ENCODE measurements at places on chromosomes 12 and 14. TPM values are rescaled to one million over a fixed set of nuclear protein-coding genes. Genes with fewer than 3 reads are reported as not detected.

GRCh38 chr14:50471838-50472465, 60.4 kb downstream of the MAP4K5 start:
- no peak for DNase-seq

- peak; percentile 96 for DNase-seq
Measured at GRCh38 chr12:121858662-121859572, at the start of gene HPD. Gene HPD (minus strand): TSS chr12:121858859. CDS start chr12:121858823, 36 bp downstream.

- no peak for DNase-seq
Measured at GRCh38 chr14:31138301-31138700, 69.3 kb downstream of the HECTD1 start.

DNA sequence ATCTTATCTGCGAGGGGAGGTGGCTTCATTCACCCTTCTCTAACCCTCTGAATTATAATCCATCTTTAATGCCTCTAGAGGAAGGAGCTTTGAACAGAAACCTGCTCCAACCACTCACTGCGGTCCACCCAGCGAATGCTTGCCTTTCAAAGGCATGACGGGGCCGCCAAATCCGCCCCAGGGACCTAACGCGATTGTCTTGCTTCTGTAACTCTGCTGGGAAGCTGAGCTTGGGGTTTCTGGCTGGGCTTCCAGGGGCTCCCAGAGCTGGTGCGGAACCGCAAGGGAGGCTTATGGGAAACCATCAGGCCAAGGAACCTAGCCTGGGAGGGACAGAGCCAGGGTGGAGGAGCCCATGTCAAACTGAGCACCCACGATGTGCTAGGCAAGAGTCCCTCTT, 231.2 kb upstream of the LHX5 start:
- no peak for DNase-seq

DNA sequence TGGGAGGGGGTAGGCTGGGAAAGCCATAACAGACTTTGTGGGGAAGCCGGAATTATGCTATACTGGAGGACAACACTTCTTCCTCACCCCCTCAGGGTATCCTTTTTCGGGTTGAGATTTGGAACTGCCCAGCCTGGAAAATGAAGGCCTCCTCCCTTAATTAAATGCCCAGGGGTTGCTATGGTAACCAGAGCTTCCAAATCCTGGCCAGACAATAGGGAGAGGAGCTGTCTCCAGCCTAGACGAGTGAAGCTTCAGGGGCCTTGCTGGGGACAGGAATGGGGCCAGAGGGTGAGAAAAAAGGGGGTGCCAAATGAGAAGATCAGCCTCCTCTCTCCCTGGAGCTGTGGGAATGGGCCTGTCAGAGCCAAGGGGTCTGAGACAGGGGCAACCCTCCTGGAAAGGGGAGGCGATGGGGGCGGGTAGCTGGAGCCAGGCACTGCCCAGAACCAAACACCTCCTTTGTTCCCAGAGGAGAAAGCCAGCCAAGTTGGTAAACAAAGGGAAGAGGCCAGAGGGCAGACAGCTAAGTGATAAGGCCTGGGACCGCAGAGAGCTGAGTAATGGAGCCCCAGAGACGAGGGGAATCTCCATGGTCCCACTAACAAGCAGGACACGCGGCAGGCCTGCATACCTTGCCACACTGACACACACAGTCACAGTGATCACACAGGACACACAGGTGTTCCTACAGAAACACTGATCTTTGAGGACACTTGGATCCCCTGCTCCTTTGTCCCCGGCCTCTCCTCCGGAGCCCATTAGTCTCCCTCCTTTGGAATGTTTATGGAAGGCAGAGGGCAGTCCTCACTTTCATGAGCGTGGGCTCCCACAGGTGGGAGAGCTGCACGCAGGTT, 17.9 kb upstream of the RND1 start:
- DNase-seq = no peak

- peak; percentile 76 for DNase-seq
Measured at GRCh38 chr12:126936181-126936851, 1330.7 kb upstream of the TMEM132C start.

- DNase-seq = no peak
Measured at GRCh38 chr12:32457251-32458025, 58.1 kb downstream of the FGD4 start.

DNA sequence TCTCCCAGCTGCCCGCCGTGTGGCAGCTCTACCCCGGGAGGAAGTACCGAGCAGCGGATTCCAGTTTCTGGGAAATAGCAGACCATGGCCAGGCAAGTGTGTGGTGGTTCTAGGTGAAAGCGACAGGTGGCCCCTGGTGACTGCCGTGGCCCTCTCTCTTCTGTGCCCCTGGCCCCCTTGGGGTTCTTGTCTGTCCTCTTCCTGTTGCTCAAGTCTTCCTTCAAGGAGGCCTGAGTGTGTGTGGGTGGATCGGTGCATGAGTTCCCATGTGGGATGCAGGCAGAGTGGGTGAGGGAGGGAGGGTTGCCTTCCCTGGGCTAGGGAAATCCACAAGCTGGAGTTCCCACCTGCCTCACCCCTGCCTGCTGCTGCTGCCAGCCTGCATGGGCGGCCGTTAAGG, 4.6 kb downstream of the TCL1B start:
- DNase-seq = no peak

The FGF23 gene
- total RNA-seq = 0.24 TPM

DNA sequence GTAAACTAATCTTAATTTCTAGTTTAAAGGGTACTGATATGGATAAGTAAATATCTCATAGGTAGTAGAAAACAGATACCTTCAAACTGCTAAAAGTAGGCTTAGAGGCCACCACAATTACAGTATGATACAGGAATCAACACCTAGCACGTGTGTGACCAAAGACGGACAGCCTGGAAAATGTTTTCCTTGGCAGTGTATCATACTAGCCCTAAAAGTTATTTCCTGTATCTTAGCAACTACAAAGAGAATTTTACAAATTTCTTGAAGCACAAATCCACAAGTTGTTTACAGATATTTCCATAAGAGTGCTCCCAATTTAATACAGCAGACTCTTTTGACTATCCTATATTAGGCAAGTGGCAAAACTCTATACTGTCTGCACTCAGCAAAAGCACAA, 106.0 kb downstream of the ITPR2 start:
- DNase-seq = no peak

DNA sequence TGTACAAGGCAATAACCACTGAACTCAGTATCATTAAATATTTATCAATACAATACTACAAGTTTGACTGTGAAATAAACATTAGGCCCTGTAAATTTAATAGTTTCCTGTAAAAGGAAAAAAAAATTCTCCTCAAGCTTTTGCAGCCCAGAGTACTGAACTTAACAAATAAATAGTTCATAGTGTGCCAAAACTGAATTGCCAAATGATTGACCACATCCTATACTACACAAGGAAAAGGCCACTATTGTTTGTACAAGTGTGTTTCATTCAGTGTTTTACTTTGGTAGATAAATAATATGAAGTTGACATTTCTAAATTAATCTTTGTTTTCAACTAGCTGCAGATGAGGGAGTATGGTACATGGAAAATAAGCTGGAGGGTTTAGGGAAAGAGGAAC, 379.6 kb downstream of the FLRT2 start:
- DNase-seq = no peak

GRCh38 chr12:50556273-50556672, 51.5 kb downstream of the DIP2B start:
- no peak for DNase-seq

- no peak for DNase-seq
Measured at GRCh38 chr12:1579651-1580435, 14.5 kb downstream of the FBXL14 start.

- no peak for DNase-seq
Measured at GRCh38 chr14:61545726-61546455, 149.4 kb upstream of the HIF1A start.

DNA sequence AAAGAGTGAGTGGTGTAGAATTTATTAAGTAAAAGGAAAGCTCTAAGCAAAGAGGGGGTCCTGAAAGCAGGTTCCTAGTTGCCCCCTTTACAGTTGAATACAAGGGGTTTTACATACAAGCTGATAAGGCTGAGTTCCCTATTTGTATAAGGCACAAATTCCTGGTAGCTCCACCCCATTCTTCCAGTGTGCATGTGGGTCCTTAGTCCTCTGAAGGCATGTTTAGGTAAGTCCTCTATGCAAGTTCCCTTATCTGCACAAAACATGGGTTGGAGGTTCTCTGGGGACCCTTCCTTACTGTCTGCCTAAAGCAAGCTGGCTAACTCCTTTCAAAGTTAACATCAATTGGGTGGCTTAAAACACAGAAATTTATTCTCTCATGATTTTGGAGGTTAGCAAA, 2.9 kb upstream of the FAR2 start:
- no peak for DNase-seq

DNA sequence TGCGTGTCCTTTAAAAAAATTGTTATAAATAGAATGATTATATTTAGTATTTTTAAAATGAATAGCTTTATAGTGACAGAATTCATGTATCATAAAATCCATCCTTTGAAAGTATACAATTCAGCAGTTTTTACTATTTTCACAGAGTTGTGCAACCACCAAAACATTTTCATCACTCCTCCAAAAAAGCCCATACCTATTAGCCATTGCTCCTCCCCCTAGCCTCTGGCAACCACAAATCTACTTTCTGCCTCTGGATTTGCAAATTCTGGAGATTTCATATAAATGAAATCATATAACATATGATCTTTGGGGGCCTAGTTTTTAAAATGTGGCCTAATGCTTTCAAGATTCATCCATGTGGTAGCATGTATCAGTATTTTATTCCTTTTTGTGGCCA, 117.9 kb upstream of the MED13L start:
- no peak for DNase-seq

GRCh38 chr12:12349711-12350665, at the start of gene MANSC1:
Gene MANSC1 (minus strand): TSS chr12:12350242. CDS start chr12:12343314, 6,928 bp downstream.
- DNase-seq = peak; percentile 84

The SERPINA10 gene
- not detected for total RNA-seq

DNA sequence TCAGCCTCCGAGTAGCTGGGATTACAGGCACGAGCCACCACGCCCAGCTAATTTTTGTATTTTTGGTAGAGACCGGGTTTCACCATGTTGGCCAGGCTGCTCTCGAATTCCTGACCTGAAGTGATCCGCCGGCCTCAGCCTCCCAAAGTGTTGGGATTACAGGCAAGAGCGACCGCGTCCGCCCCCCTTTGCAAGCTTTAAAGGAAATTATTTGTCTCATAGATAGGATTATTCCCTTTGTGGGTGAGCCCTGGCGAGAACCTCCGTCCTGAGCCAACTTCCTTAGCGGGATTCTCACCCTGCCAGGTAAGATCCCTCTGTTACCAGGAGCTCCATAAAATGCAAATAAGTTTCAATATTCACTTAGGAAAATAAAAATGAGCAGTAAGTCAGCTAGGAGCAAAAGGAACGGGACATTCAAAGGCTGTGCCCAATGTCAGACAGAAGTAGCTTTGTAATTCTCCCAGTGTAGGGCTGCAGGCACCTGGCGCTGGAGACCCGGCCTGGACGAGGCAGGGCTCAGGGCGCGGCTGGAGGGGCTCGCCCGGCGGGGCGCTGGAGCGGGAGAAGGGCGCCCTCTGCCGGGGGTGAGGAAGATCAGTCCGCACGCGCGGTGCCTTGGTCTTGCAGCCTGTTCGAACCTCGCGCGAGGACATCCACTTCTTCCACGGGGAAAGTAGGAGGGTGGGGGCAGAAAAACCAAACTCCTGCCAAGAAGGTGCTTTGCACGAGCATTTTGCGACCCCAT, 47.2 kb upstream of the PLXNC1 start:
- DNase-seq = peak; percentile 90

- DNase-seq = no peak
Measured at GRCh38 chr12:75116646-75117198, 92.9 kb downstream of the KCNC2 start.

- DNase-seq = peak; percentile 43
Measured at GRCh38 chr14:77026166-77026929, 2.2 kb downstream of the IRF2BPL start.

GRCh38 chr12:79662046-79662811, 28.5 kb downstream of the PAWR start:
- DNase-seq = no peak

The KRT7 gene
- 1.1 TPM for total RNA-seq

The LYZ gene
- total RNA-seq = 50.6 TPM

GRCh38 chr12:81633127-81633526, 126.0 kb downstream of the PPFIA2 start:
- no peak for DNase-seq

GRCh38 chr12:25677232-25677937, 124.3 kb upstream of the LMNTD1 start:
- no peak for DNase-seq

GRCh38 chr12:102479939-102480338, 424 bp downstream of the IGF1 start:
- DNase-seq = no peak

GRCh38 chr14:71246539-71246938, 339.3 kb downstream of the PCNX1 start:
- no peak for DNase-seq

The DPF3 gene
- total RNA-seq = 25.9 TPM

- DNase-seq = no peak
Measured at GRCh38 chr14:32565256-32565655, 236.2 kb downstream of the AKAP6 start.

The RNU4-1 gene
- 5,230 TPM for total RNA-seq

GRCh38 chr14:22522466-22522957, 66.5 kb downstream of the DAD1 start:
- DNase-seq = no peak

- no peak for DNase-seq
Measured at GRCh38 chr12:75606151-75606550, 94.7 kb upstream of the KRR1 start.

GRCh38 chr14:101055776-101056374, 152.4 kb upstream of the RTL1 start:
- no peak for DNase-seq

The RASSF9 gene
- 2.5 TPM for total RNA-seq

GRCh38 chr14:21882226-21882625, 208.6 kb upstream of the OR4E1 start:
- DNase-seq = no peak

- no peak for DNase-seq
Measured at GRCh38 chr12:111138016-111138415, 217.6 kb upstream of the MYL2 start.

The CACNA1C gene
- 111 TPM for total RNA-seq

DNA sequence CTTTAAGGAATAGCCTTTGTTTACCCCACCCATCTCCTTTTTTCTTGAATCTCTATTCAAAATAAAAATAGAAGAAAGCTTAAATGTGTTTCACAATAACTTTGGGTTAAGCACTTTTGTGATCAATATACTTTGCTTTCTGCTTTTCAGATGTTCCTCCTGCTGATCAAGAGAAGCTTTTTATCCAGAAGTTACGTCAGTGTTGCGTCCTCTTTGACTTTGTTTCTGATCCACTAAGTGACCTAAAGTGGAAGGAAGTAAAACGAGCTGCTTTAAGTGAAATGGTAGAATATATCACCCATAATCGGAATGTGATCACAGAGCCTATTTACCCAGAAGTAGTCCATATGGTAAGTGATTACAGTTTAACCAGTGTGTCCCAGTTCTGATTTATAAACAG, 95.0 kb downstream of the PPP2R5C start:
- DNase-seq = no peak

- DNase-seq = peak; percentile 52
Measured at GRCh38 chr14:102318781-102319276, 717 bp upstream of the ZNF839 start.
